ENCODE measurements at places on chromosomes 1 and 21. TPM values are rescaled to one million over a fixed set of nuclear protein-coding genes. Genes with fewer than 3 reads are reported as not detected.

PDZK1 gene
- under 0.01 TPM for total RNA-seq

PGLYRP3 gene
- total RNA-seq: not detected

MCL1 gene
- total RNA-seq: 272 TPM

ANGPTL1 gene
- total RNA-seq: 4.3 TPM

PRAMEF2 gene
- total RNA-seq: not detected

AIRE gene
- total RNA-seq: not detected

TNFSF4 gene
- 127 TPM for total RNA-seq

ADGRL2 gene
- 11.6 TPM for total RNA-seq

ERG gene
- total RNA-seq: not detected

LCE3D gene
- not detected for total RNA-seq

LCE3E gene
- not detected for total RNA-seq

TRIM62 gene
- total RNA-seq: 3.9 TPM

CD1E gene
- total RNA-seq: not detected

TBX19 gene
- total RNA-seq: 0.86 TPM

TNFRSF18 gene
- not detected for total RNA-seq

NGF gene
- total RNA-seq: 1.6 TPM

TIPRL gene
- total RNA-seq: 45.3 TPM

CCDC181 gene
- 0.86 TPM for total RNA-seq

C1orf210 gene
- total RNA-seq: not detected

CCDC17 gene
- 1.3 TPM for total RNA-seq

HCRTR1 gene
- under 0.01 TPM for total RNA-seq

C8A gene
- total RNA-seq: not detected

RNF186 gene
- total RNA-seq: not detected

KCNE2 gene
- not detected for total RNA-seq

PSRC1 gene
- total RNA-seq: 23.3 TPM

GPATCH3 gene
- 7.3 TPM for total RNA-seq

NPHS2 gene
- not detected for total RNA-seq

ADAM30 gene
- under 0.01 TPM for total RNA-seq

AMY1A gene
- not detected for total RNA-seq

LCE2A gene
- total RNA-seq: 0.43 TPM

CADM3 gene
- not detected for total RNA-seq

PRR9 gene
- not detected for total RNA-seq

APOBEC4 gene
- not detected for total RNA-seq

KRTAP21-2 gene
- total RNA-seq: not detected

C8B gene
- not detected for total RNA-seq

TMEM82 gene
- total RNA-seq: not detected

RABGAP1L gene
- 29.8 TPM for total RNA-seq

CBR1 gene
- total RNA-seq: 91.8 TPM

RGL1 gene
- 33.2 TPM for total RNA-seq

ZNHIT6 gene
- 10.3 TPM for total RNA-seq

ARID4B gene
- total RNA-seq: 40.2 TPM

CELA2B gene
- not detected for total RNA-seq

LRRC38 gene
- not detected for total RNA-seq

TEDDM1 gene
- not detected for total RNA-seq

TLR5 gene
- not detected for total RNA-seq

JAK1 gene
- total RNA-seq: 125 TPM
